Osteocyte (in vitro differentiated cells): ENCODE measurements at places on chromosomes 3 and 15. TPM values are rescaled to one million over a fixed set of nuclear protein-coding genes. Genes with fewer than 3 reads are reported as not detected.

GRCh38 chr15:68653801-68654200 is 75.0 kb downstream of the CORO2B start:
- DNase-seq, result no peak

DNA sequence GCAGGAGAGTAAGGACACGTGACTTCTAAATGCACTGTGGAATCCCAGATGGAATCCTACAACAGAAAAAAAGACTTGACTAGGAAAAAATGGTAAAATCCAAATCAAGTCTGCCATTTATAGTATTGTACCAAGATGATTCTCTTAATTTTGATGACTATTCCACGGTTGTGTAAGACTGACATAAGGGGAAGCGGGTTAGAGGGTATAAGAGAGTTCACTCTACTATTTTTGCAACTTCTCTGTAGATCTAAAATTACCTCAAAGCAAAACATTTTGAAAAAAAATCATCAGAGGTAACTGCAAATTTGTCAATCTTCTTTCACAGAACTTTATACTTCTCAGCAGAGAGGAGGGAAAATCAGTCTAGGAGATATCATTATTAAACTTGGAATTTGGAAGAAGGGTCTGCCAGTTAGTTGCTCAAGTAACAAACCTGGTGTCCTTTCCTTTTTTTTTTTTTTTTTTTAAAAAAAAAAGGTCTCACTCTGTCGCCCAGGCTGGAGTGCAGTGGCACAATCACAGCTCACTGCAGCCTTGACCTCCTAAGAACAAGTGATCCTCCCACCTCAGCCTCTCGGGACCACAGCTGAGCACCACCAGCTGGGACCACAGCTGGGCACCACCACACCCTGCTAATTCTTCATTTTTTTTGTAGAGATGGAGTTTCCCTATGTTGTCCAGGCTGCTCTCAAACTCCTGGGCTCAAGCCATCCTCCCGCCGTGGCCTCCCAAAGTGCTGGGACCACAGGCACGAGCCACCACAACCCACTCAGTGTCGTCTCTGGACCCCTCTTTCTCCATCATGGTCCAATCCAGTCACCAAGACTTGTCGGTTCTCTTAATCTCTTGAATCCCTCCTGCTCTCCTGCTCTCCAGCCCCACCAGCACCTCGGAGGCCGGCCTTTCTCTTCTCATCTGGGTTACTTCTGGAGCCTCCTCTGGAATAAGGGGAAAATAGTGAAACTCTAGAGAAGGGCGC is 14.9 kb upstream of the HES1 start:
- DNase-seq, result no peak

DNA sequence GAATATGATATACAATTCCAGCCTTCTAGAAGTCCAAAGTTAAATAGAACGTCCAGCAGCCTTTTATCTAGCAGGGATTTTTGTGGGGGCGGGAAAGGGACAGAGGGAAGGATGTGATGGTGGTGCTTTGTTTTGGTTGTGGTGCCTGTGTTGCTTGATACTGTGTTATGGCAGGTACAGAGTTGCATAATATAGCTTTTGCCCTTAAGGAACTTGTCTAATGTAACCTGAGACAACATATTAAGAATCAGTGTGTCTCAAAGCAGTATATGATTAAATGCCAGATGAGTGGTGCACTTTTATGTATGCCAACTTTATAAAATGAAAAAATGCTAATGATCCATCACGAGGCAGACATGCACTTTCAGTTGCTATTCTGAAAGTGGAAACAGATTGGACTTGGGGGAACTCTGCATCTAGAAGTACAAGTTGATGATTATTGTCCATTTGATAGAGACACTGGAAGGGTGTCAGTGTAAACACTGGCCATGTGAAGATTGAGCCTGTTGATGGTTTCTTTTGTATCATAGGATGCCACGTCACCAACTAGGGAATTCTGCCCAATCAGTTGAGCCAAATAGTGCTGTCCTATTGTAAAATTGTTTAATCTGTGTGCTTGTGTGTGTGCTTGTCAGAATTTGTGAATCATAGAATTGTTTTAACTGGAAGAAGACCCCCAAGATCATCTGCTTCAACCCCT is 23.0 kb downstream of the NEO1 start:
- DNase-seq, result no peak

DNA sequence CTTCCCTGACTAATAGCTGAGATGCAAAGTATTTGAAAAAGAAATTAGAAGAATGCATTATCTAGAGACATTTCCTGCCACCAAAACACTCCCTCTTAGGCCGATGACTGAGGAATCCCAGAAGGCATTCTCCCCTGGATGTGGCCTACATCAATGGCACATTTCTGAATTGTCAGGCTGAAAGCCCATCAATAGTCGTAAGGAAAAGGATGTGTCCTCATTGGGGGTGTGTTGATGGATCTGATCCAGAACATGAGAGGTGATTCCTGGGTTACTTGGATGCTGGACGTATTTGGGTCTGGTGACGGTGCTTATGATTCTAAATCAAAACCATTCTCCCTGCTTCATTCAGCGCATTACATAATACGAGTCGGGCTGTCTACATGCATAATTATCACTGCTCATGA is 216.9 kb upstream of the CDIN1 start:
- no peak for DNase-seq

DNA sequence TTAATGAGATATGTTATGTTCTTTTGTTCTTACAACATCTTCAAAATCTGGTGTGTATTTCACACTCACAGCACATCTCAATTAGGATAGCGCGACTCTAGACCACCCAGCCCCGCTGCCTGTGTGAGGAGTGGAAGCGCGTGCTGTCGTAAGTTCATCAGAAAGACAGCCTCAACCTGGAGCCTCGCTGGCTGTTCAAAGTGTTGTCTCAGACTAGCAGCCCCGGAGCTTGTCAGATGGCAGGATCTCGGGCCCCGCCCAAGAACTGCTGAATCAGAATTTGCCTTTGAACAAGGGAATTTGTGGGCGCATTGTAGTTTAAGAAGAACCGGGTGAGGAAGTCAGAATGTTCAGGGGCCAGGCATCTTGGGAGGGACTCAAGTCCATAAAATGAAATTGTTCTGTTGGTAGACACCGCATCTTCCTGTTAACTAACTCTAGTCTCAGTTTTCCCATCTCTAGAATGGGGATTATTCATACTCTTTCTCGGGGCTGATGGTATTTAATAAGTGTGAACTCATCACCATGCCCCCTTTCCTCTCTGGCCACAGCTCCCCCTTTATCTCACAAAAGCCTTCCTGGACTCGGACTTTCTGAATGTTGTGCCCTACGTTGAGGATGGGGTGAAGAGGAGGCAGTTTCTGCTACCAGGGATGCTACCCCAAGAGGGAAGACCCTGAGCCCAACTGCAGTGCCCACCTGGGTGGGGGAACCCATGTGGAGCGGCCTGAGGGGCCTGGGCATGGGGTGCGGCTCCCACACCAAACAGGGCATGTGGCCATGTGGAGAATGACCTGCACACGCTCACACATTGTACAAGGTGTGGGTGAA is 40.4 kb downstream of the BHLHE40 start:
- DNase-seq, result no peak

DNA sequence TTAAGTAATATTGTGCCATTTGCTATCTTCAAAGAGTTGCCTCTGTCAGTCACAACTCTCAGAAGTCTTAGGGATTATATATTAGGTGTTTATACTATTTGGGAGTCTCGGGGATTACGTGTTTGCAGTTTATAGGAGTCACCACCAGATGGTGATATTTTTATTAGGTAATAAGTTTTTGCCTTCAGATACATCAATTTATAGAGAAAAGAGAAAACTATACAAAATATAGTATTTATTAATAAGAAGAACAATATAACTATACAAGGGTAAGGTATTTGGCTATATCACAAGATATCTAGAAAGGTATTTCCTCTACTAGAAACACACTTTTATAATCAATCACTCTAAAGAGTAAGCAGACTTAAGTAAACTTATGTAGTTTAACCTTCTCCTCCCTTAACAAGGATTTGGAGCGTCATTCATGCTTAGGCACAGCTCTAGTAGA is 10.7 kb upstream of the DHX36 start:
- DNase-seq, result no peak

The CCR9 gene
- total RNA-seq, result not detected in 2 replicates

The CCDC12 gene
- 34.5 and 37.4 TPM in 2 replicates for total RNA-seq

The TLR9 gene
- total RNA-seq, result not detected in 2 replicates

- no peak for DNase-seq
Measured at GRCh38 chr15:62071711-62072308, 5.0 kb downstream of the C2CD4A start.

GRCh38 chr15:76360416-76360815 is 23.8 kb downstream of the ISL2 start:
- no peak for DNase-seq

DNA sequence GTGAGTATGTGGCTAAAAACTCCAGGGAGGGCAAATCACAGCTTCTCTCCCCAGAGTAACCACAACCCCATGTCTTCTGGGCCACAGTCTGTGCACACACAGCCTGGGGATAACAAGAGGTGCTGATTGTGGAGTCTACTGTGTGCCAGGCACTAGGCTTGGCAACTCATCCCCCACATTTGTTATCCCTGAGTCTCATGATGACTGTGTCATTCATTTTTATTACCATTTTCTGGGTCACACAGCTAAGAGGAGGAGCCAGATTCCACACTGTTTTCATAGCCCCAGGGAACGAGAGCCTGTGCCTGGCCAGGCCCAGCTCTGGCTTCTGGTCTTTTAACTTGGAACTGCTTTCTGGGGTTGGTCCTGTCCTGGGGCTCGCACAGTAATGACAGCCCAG is 34.5 kb downstream of the ESYT3 start:
- DNase-seq, result no peak

DNA sequence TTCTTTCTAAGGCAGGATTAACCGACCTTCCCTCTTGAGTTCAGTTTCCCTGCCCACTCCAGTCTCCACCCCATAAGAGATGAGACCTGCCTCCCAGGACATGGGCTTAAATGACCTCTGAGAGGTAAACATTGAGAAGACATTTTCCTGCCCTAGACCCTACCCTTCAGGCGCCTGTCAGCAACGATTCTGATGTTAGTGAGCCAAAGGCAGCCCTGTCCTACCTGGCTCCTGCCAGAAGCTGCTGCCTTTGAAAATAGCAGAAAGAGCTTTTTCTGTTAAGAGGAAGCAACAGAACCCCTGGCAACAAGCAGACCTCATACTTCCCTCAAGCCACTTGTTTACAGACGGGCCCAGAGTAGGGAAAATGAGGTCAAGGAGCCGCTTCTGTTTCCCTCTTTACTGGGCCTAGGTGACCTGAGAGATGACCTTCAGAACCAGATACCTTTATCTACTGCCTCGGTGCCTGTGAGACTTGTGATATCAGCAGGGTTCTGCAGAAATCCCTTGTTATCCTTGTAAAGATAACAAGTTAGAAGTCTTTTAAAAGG is 52.0 kb downstream of the CD200R1L start:
- no peak for DNase-seq

The ZIC1 gene
- 89.9 and 96.9 TPM in 2 replicates for total RNA-seq

The FBXW12 gene
- total RNA-seq, result not detected in 2 replicates

DNA sequence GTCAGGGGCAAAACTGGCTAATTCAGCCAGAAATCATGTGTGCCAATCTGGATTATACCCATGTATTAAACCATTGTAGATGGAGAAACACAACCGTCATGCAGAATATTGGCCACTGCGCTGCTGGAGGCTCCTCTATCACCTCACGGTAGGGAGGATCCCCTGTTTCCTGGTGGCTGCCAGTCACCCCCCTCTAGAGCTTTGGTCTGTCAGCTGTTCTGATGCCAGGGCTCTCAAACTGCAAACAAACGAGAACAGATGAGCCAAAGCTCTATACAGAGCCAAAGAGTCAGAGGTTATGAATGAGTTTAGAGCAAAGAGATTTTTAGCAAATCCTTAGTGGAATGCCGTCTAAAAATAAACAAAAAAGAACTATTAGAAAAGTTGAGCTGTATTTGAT is 62.5 kb downstream of the IL20RB start:
- no peak for DNase-seq

DNA sequence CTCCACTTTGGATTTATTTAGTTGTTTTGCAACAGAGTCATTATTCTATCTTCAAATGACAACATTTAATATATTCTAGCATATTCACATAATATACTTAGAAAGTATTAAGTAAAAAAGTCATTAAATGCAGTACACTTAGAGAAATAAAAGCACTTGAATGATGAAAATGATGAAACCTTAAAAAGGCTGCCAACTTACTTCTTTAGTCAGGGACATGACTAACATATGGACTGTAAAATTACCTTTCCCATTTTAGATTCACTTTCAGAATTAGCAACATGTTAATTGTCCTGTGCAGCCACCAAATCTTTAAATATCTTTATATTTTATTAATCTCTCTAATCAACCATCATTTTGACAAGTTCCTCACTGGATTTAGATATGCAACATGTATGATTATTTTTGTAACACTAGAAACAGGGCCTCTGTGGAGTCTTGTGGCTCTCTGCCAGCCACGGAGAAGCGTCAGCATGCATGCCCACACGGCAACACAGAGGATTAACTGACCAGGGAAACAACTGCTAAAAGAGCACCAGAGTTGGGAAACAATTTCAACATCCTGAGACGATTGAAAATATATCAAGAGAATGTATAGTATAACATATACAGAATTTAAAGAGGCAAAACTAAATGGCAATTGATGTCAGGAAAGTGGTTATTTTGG is 95.7 kb downstream of the ANO10 start:
- no peak for DNase-seq

The CCDC9B gene
- total RNA-seq, result 18.0 and 21.6 TPM in 2 replicates

The CFAP91 gene
- total RNA-seq, result not detected in 2 replicates

- DNase-seq, result no peak
Measured at GRCh38 chr3:160279657-160280056, 54.4 kb downstream of the C3orf80 start.

- no peak for DNase-seq
Measured at GRCh38 chr15:39360452-39360851, 220.4 kb upstream of the THBS1 start.

DNA sequence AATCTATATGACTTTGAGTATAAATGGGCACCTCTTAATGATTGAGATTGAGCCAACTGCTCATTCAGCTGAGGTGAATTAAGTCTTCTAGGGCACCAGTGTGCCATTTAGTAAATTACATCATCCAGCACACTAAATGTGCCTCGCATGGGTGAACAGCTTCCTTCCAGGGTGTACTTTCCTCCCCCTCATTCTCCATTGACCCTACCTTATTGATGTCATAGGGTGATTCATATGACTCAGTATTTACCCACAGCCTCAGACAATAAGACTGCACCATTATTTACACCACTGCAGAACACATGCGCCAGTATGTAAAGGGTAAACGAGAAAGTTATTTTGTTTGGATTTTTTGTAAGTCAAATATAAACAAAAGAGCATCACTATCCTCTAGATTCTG is 185.2 kb upstream of the ARL6 start:
- DNase-seq, result no peak

DNA sequence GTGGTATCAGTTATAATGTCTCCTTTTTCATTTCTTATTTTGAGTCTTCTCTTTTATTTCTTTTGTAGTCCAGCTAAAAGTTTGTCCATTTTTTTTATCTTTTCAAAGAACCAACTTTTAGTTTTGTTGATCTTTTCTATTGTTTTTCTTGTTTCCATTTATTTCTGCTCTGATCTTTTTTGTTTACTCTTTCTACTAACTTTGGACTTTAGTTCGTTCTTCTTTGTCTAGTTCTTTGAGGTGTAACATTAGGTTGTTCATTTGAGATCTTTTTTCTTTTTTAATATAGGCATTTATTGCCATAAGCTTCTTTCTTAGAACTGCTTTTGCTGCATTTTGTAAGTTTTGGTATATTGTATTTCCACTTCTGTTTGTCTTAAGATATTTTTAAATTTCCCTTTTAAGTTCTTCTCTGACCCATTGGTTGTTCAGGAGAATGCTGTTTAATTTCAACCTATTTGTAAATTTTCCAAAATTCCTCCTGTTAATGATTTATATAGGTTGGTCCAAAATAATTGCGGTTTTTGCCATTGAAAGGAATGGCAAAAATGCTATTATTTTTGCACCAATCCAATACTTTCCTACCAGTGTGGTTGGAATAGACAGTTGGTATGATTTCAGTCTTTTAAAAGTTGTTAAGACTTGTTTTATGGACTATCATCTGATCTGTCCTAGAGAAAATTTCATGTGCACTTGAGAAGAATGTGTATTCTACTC is 51.2 kb downstream of the KAT2B start:
- DNase-seq, result no peak
